ENCODE measurements at places on chromosomes 5 and 9. TPM values are rescaled to one million over a fixed set of nuclear protein-coding genes. Genes with fewer than 3 reads are reported as not detected.

The TLR4 gene
- total RNA-seq = 0.22 TPM

The HTR1A gene
- total RNA-seq = not detected

The ARID3C gene
- total RNA-seq = not detected

The LCN9 gene
- not detected for total RNA-seq

The LIX1 gene
- total RNA-seq = not detected

The PCDHGB3 gene
- 0.40 TPM for total RNA-seq

The SMIM32 gene
- total RNA-seq = 0.20 TPM

The PWWP2A gene
- total RNA-seq = 16.9 TPM

The MAMDC4 gene
- total RNA-seq = 6.0 TPM

The PCDHGC4 gene
- total RNA-seq = not detected

The CCNO gene
- total RNA-seq = 0.07 TPM

The HTR4 gene
- not detected for total RNA-seq

The PROB1 gene
- 0.69 TPM for total RNA-seq

The CCL27 gene
- total RNA-seq = not detected

The FAM78A gene
- 0.18 TPM for total RNA-seq

The FSD1L gene
- total RNA-seq = 5.1 TPM

The PCDHB13 gene
- total RNA-seq = 0.80 TPM

The GLDC gene
- 115 TPM for total RNA-seq

The SPATA6L gene
- 1.9 TPM for total RNA-seq

The ARL14EPL gene
- not detected for total RNA-seq

The LIFR gene
- total RNA-seq = 20.1 TPM

The UBE2QL1 gene
- not detected for total RNA-seq

Data from HepG2 (cell line).